Pancreas (tissue), 10 donors: ENCODE measurements at places on chromosomes 5 and 9. TPM values are rescaled to one million over a fixed set of nuclear protein-coding genes. Genes with fewer than 3 reads are reported as not detected.

The NRARP gene
- 1.3 TPM for polyA plus RNA-seq

The RFESD gene
- 1.1 TPM for polyA plus RNA-seq

The C7 gene
- polyA plus RNA-seq: 29.8 TPM

The NR2F1 gene
- polyA plus RNA-seq: 4.3 TPM

The ECSCR gene
- polyA plus RNA-seq: 8.3 TPM

The GFI1B gene
- not detected for polyA plus RNA-seq

The MRPS27 gene
- polyA plus RNA-seq: 9.4 TPM

The NUTM2G gene
- polyA plus RNA-seq: not detected

The STK32A gene
- polyA plus RNA-seq: 2.5 TPM

The PCDHGB3 gene
- polyA plus RNA-seq: 0.59 TPM

The RGS7BP gene
- polyA plus RNA-seq: 0.04 TPM

The PIP5K1B gene
- 1.5 TPM for polyA plus RNA-seq

The PCDHA3 gene
- 0.27 TPM for polyA plus RNA-seq

The DCTN4 gene
- polyA plus RNA-seq: 21.5 TPM
